Hippocampal formation (tissue), 2 donors: ENCODE measurements at places on chromosomes 7 and 10.

DNA sequence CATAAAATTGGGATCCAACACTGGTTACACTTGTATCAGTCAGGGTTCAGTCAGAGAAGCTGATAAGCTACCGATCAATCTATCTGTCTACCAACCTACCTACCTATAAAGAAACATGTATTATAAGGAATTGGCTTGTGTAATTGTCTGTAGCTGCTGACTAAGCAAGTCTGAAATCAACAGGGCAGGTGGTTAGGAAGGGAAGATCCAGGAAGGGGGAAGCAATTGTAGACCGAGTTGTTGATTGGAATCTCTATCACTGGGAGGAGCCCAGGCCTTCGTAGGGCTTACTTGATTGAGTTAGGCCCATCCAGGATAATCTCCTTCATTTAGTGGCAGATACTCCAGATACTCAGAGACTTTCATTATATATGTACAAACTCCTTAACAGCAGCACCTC is 271.5 kb upstream of the TEX47 start:
- no peak for DNase-seq

DNA sequence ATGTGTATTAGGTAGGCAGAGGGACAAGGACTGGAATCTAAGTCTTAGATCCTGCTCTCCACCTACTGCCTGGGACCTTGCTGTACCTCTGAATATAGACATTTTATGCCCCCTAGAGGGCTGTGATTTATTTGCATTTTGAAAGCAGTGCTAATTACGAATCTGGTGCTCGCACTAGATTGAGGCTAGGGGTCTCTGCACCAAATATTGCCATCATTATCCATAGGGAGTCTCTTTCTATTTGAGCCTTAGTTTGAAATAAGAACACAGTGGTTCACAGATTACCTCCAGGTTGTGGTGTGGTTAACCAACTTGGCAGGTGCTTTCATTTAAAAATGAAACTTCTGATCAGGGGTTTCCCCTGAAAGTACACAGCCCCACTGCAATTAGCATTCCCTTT is 41.8 kb downstream of the CNNM1 start:
- DNase-seq, result no peak

GRCh38 chr10:79024720-79025198 is 44.0 kb upstream of the ZMIZ1 start:
- DNase-seq, result no peak

GRCh38 chr7:101671371-101672356 is 42.6 kb upstream of the MYL10 start:
- no peak for DNase-seq

DNA sequence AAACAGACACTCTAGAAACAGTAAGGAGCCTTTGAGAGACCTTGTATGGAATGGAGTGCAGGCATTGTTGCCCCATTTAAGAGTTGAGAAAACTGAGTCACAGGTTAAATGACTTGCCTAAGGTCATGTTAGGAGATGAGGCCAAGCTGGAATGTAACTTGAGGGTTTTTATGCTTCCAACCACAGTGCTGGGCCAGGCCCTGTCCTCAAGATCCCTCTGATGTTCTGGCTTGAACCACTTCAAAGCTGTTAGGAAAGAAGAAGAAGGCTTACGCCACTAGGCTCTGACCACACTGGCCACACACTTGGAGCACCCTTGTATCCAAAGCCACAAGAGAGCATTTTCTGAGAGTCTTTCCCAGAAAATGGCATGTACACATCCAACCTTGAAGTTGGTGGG is 42.7 kb downstream of the PLAU start:
- no peak for DNase-seq

GRCh38 chr10:4813023-4813422 is 13.0 kb upstream of the AKR1E2 start:
- DNase-seq, result no peak

DNA sequence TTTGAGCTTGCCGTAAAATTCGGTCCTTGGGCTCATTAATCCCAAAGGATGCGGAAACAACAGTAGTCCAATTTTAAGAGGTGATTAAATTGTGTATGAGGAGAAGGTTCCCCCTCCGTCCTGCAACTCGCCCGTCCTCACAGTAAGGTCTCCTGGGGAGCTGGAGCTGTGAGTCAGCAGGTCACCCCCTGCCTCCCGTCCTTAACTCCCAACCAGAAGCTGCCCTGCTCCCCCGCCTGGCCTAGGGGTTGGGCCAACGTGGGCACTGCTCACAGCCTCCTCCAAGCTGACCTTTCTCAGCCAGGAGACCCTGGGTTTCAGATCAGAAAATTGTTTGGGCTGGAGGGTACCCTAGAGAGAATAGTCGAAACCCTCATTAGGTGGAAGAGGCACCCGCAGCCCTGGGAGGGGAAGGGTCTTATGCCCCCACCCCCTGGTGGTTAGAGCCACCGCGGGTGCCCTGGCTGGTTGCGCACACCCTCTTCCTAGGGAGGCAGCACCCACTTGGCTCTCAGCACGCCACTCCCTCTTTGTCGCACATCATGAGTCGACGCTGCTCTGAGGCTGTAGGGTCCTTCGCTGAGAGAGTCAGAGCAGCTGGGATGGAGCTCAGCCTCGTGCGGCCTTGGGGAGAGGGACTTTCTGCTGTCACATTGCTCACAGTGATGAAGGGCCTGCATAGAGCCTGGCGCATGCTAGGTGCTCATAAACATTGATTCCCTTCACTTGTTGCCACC is 131.2 kb downstream of the TACC2 start:
- DNase-seq, result no peak

- DNase-seq, result no peak
Measured at GRCh38 chr10:103541616-103542015, 48.1 kb downstream of the NEURL1 start.

GRCh38 chr10:62648921-62649320 is 155.6 kb upstream of the ADO start:
- DNase-seq, result no peak

- no peak for DNase-seq
Measured at GRCh38 chr7:150722431-150722931, 6.1 kb downstream of the GIMAP1 start.

DNA sequence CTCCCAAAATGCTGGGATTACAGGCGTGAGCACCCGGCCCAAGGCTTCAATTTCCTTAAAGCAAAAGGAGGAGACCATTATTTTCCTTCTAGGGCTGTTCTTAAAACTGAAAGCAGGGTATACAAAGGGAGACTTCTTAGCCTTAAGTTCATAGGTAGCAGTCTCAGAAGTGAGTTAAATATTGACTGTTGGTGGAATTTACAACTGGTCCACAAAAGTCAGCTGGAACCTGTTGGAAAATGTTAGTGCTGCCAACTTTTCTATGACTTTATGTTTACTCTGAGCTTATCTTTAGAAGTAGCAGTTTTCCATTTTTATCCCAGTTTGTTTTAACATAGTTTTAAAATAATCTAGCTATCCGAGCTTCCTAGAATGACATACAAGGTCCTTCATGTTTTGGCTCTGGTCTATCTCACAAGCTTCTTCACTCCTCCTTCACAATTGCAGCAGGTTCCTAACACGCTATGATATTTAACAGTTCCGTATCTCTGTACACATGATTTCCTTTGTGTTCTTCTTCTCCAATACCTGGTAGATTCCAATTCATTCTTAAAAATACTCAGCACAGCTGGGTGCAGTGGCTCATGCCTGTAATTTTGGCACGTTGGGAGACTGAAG is 3.3 kb downstream of the SLC26A3 start:
- no peak for DNase-seq

- DNase-seq, result no peak
Measured at GRCh38 chr10:86970162-86970981, 2.1 kb downstream of the ADIRF start.

GRCh38 chr10:103915796-103916195 is 2.2 kb downstream of the STN1 start:
- no peak for DNase-seq

- DNase-seq, result no peak
Measured at GRCh38 chr7:73971322-73971703, 56.7 kb upstream of the ELN start.

- no peak for DNase-seq
Measured at GRCh38 chr10:77509391-77509790, 128.2 kb downstream of the KCNMA1 start.

DNA sequence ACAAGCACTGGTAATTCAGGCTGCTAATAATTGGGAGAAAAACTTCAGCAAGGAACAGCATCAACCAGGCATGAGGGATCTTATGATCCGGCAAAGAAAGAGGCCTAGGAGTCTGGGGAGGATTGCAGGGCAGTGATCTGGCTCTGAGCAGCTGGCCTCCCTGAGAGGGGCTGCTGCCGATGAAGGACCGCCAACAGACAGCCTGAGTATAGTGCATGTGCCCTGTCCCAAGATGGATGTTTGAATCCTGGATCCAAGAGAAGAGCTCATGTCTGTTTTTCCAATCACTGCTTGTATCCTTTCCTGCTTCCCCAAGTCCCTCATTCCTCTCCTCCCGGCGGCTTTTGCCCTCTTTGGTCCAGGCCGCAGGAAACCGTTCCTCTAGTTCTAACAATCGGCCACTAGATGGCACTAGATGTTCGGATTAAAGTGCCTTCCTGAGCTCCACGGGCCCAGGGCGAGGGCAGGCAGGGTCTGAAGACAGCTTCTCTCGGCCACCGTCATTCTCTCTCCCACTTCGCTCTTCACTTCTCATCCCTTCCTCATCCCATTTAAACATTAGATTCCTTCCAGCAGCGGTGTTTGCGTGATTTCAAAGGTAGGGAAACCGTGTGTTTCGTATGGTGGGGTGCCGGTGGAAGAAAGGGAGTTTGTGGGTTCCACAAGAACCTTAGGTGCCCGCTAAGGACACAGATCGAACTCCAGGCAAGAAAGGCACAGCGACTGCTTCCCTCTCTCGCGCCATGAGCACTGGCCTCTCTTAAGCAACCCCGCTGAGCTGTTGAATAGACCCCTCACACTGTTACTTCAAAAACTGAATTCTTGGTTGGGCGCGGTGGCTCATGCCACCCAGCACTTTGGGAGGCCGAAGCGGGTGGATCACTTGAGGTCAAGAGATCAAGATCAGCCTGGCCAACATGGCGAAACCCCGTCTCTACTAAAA is 82.4 kb downstream of the ADCYAP1R1 start:
- DNase-seq, result peak; percentile 60

GRCh38 chr10:69786791-69787190 is 14.9 kb upstream of the COL13A1 start:
- DNase-seq, result no peak

- no peak for DNase-seq
Measured at GRCh38 chr10:83994325-83994724, 145.0 kb upstream of the GHITM start.
